ENCODE measurements at places on chromosomes 5 and 9.

GRCh38 chr5:44546286-44546685, 157.1 kb upstream of the FGF10 start:
- no peak for DNase-seq

DNA sequence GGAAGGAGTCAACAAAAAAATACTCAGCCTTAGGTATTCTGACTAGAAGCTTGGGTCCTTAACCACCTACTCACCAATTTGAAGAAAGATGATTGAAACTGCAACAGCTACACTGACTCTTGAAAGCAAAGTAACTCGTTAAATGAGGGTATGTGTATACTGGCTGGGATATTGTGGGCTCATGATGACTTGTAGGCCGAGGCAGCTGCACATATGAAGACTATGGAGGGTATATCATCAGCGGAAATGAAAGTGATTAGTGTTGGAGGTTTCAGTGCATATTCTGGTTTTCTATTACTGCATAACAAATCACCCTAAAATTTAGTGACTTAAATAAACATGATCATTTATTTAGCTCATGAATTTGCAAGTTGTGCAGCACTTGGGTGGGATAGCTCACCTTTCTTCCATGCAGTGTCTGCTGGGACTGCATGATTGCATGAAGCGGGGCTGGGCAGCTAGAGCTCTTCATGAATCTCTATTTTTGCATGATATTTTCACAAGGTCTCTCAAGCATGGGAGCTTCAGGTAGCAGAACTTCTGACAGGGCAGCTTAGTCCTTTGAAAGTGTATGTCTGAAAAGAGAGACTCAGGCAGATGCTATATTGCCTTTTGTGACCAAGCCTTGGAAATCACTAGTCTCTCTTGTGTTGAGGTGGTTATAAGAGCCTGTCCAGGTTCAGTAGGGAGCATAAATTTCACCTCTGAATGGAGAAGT, 96.1 kb upstream of the CDKN2B start:
- DNase-seq: no peak

DNA sequence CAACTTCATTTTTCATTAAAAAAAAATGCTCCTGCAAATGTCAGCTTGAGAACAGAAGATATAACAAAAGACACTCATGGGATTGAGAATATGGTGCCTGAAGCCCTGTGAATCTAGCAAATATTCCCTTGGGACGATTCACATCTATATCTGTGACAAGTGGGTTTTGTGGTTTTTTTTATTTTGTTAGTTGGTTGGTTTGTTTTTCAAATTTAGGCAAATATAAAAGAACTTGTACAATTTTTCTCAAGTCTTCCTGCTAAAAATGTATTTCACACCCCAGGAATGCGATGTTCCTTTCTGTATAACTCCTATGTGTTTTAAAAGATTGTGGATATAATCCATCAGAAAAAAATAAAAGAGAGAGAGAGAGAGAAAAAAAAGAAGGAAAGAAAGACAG, 1061.8 kb upstream of the ARRDC3 start:
- no peak for DNase-seq

GRCh38 chr9:16964228-16964627, 93.8 kb upstream of the BNC2 start:
- no peak for DNase-seq

- no peak for DNase-seq
Observed at GRCh38 chr9:21266733-21267484, 27.1 kb upstream of the IFNA14 start.

DNA sequence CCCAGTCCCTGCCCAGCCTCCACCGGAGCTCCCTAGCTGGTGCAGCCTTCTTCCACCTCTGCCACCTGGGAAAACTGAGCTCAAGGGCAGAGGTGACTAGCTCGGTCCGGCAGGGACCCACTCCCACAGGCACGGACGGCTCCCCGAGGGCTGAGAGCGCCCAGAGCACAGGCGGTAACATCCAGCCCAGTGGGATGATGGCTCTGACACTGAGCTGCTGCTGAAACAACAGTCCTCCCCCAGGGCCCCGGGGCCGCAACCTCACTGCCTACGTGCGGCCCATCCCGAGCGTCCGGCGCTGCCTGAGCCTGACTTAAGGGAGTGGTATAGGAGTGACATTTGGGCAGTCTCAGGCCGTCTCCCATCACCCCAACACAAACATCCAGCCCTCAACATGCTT, 3.7 kb downstream of the FAM163B start:
- no peak for DNase-seq

DNA sequence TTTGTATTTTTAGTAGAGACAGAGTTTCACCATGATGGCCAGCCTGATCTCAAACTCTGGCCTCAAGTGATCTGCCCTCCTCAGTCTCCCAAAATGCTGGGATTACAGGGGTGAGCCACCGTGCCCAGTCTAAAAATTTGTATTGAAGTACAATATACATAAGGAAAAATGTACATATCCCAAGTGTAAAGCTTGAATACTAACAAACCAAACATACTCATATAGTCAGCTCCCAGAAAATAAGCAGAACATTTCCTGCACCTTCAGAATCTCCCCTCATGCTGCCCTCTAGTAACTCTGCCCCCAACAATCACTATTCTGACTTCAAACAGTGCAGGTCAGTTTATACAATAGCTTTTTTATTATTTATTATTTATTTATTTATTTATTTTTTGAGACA, 1.6 kb upstream of the NOL6 start:
- DNase-seq: no peak

GRCh38 chr9:69964446-69964845, 79.2 kb upstream of the MAMDC2 start:
- no peak for DNase-seq

GRCh38 chr5:123718238-123718637, 206.3 kb downstream of the CSNK1G3 start:
- DNase-seq: no peak

Measured in stomach (tissue), 19 donors.